ENCODE measurements at places on chromosomes 5 and 9. TPM values are rescaled to one million over a fixed set of nuclear protein-coding genes. Genes with fewer than 3 reads are reported as not detected.

NTMT1 gene
- 25.3 TPM for total RNA-seq

SPATA31A3 gene
- total RNA-seq, result not detected

FAM153A gene
- total RNA-seq, result 0.52 TPM

NR2F1 gene
- total RNA-seq, result 2.7 TPM

SEMA6A gene
- total RNA-seq, result 89.9 TPM

PTPA gene
- total RNA-seq, result 94.5 TPM

PLPP1 gene
- total RNA-seq, result 53.0 TPM

JAK2 gene
- total RNA-seq, result 14.8 TPM

ARID3C gene
- total RNA-seq, result not detected

GRCh38 chr5:159051421-159052282 is 48.1 kb downstream of the EBF1 start:
- peak; percentile 24 for DNase-seq

- no peak for DNase-seq
Observed at GRCh38 chr9:134872482-134873231, 8.0 kb upstream of the FCN2 start.

GRCh38 chr5:65113771-65114170 is 345.0 kb downstream of the CWC27 start:
- no peak for DNase-seq

GRCh38 chr5:449151-449550 is 6.2 kb downstream of the EXOC3 start:
- no peak for DNase-seq

GRCh38 chr5:168724227-168724626 is 145.1 kb upstream of the PANK3 start:
- no peak for DNase-seq

DNA sequence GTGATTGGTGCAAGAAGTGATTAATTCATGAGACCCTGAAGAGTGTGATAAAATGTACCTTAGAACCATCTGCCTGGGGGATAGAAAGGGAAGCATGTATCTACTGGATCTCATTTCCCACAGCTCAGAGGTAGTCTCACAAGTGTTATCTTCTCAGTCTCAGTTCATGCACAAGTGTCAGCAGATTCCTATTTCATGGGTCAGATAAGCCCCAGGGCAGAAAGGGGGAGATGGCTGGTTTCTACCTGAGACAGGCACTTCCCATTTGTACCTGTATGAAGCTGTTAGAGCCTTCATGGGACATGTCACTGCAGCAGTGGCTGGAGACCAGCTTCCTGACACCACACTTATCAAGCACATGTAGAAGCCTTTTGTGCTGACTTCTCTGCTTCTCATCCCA is 45.6 kb upstream of the SMIM15 start:
- DNase-seq, result no peak

- DNase-seq, result no peak
Observed at GRCh38 chr9:87008667-87009066, 61.4 kb upstream of the GAS1 start.

DNA sequence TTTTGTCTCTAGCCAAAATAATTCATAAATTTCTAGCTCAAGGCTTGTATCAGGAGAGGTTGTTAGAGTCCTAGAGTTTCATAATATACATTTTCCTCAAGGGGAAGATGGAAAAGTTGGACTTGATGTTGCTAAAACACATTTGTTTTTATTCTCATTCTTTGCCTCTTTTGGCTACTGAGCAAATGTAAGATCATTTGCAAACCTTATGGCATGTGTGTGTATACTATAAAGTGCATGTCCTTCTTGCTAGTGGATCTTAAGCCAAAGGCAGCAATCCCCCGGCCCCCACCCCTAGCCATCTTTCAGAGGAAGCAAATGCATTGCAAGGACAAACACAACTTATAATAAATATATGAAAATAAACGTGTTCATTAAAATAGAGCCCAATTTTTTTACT is 43.0 kb downstream of the ADAMTSL1 start:
- no peak for DNase-seq

GRCh38 chr5:139417214-139417613 is 13.3 kb upstream of the SPATA24 start:
- DNase-seq, result no peak

- DNase-seq, result no peak
Observed at GRCh38 chr9:133705576-133705975, 32.6 kb downstream of the SARDH start.

GRCh38 chr9:124749781-124750180 is 21.3 kb downstream of the NR6A1 start:
- DNase-seq, result no peak

GRCh38 chr5:109126481-109126880 is 283.3 kb downstream of the PJA2 start:
- DNase-seq, result no peak

GRCh38 chr5:24491490-24491889 is 153.3 kb downstream of the CDH10 start:
- DNase-seq, result no peak

- no peak for DNase-seq
Observed at GRCh38 chr5:128777052-128777451, 188.2 kb upstream of the SLC27A6 start.

GRCh38 chr5:96222129-96222528 is 210.9 kb downstream of the PCSK1 start:
- DNase-seq, result no peak

DNA sequence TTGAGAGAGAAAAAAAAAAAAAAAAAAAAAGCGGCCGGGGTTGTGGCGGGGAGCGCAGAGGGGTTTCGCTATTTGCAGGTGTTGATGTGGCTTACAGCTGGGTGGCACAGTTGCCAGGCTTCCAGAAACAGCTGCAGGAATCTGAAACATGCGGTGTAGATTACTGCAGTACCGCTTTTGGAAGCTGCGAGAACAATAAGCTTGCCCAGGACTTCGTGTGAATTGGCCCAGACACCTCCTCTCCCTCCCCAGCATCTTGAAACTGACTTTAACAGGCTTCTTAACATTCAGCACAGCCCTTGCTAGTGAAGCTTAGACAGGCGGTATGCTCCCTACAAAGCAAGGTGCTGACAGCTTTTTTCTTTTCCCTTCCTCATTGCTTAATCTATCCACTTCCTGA is 104.0 kb downstream of the ATP10B start:
- no peak for DNase-seq

All from colonic mucosa (tissue), 4 donors.